ENCODE measurements at places on chromosomes 5 and 9. TPM values are rescaled to one million over a fixed set of nuclear protein-coding genes. Genes with fewer than 3 reads are reported as not detected.

GRCh38 chr9:86201474-86202337 lies 57.8 kb downstream of the C9orf153 start:
- DNase-seq: no peak

GRCh38 chr5:102711525-102712385 lies 43.4 kb upstream of the PAM start:
- DNase-seq: no peak

- no peak for DNase-seq
These were observed 25.9 kb upstream of the GABRP start for GRCh38 chr5:170757669-170758068.

- DNase-seq: no peak
These were observed 5.0 kb upstream of the AJM1 start for GRCh38 chr9:136837146-136837855.

The LCN12 gene
- polyA plus RNA-seq: 24.5 TPM

DNA sequence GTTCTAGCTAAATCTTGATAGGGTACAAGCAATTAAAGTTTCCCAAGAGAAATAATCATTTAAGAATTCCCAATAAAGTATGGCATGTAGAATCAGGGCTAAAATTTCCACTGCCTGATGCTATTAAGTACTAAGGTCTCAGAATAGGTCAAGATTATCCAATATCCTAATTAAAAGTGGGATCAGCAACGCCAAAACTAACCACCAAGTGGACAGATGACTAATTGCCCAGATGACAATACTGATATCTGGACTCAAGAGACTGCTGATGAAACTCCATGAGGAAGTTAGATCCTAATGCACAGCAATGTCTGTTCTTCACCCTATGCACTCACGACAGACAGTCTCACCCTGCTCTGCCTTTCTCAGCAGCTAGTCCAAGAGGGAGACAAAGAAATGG lies 14.3 kb downstream of the DEPDC1B start:
- no peak for DNase-seq

DNA sequence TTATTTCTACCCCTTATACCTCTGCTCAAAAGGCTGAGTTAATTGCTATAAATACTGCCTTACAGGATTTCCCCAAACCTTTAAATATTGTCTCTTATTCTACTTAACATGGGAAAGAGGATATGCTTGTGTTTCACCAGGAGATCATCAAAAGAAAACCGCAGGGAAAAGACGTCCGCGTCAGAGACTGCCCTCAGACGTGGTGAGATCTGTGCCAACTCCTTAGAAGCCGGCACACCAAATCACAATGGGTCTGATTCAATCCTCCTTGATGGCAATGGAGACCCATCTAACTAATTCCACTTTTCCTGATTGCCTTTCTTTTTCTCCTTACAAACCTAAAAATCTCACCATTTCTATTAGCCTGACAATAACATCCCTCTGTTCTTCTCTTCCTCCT lies 55.0 kb downstream of the SH3PXD2B start:
- no peak for DNase-seq

- DNase-seq: no peak
These were observed 113.8 kb upstream of the SPRY4 start for GRCh38 chr5:142438573-142438972.

- no peak for DNase-seq
These were observed 112.9 kb downstream of the MTX3 start for GRCh38 chr5:79878136-79878679.

- no peak for DNase-seq
These were observed 91.2 kb downstream of the RFX3 start for GRCh38 chr9:3434594-3434993.

GRCh38 chr5:89871906-89872305 lies 537.6 kb downstream of the CETN3 start:
- DNase-seq: no peak

GRCh38 chr9:81666123-81666522 lies 23.2 kb downstream of the TLE1 start:
- DNase-seq: no peak

The GABRA6 gene
- polyA plus RNA-seq: not detected
